ENCODE measurements at places on chromosomes 7 and 10.

GRCh38 chr10:51397695-51398094, 301.7 kb downstream of the CSTF2T start:
- no peak for DNase-seq

GRCh38 chr10:54585572-54585971, 215.5 kb downstream of the PCDH15 start:
- no peak for DNase-seq

DNA sequence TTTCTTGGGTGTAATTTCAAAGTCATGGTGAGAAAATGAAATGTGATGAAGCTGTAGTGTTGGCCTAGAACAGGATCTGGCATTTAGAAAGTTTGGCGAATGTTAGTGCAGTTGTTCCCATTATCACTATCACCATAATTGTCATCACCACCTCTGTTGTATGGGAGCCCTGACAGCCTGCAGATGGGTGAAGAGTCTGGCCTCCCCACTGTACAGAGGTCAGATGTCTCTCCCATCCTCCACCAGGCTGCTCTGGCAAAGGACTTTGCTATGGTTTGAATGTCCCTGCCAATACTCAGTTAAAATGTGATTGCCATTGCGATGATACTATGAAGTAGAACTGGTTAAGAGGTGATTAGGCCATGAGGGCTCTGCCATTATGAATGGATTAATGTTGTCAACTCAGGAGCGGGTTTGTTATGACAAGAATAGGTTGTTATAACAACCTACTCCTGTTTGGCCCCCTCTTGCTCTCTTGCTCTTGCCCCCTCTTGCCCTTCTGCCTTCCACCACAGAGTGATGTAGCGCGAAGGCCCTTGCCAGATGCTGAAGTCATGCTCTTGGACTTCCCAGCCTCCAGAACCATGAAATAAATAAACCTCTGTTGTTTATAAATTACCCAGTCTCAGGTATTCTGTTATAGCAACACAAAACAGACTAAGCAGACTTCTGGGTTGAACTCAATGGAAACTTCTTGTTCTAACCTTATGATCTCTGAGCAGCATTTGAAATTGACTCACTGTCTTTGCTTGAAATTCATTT, 90.0 kb downstream of the GRK5 start:
- no peak for DNase-seq

- DNase-seq = no peak
These were observed 22.1 kb upstream of the GLCCI1 start for GRCh38 chr7:7946486-7946885.

DNA sequence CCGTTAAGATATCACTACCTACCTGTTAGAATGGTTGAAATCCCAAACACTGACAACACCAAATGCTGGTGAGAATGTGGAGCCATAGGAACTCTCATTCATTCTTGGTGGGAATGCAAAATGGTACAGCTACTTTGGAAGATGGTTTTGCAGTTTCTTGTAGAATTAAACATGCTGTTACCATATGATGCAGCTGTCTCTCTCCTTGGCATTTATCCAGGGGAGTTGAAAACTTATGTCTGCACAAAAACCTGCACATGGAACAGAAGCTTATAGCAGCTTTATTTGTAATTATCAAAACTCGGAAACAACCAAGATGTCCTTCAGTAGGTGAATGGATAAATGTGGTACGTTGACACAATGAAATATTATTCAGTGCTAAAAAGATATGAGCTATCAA, 199.5 kb downstream of the BICC1 start:
- no peak for DNase-seq

DNA sequence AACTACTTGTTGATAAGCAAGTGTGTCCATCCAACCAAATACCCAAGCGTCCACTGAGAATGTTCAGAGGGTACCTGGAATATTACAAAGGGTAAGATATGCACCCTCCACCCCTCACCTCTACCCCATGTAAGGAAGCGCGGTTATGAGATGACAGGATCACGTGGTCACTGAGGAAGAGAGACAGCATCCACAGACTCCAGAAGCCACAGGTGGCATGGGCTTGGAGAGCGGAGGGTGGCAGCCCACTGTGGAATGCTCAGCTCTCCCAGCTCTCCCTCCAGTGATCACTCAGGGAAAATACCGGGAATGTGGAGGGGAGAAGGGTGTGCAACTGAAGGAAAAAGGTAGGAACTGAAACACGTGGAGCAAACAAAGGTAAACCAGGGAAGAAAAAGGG, 25.7 kb downstream of the SFMBT2 start:
- DNase-seq = no peak

- DNase-seq = no peak
These were observed 2.6 kb downstream of the MEST start for GRCh38 chr7:130494431-130494858.

DNA sequence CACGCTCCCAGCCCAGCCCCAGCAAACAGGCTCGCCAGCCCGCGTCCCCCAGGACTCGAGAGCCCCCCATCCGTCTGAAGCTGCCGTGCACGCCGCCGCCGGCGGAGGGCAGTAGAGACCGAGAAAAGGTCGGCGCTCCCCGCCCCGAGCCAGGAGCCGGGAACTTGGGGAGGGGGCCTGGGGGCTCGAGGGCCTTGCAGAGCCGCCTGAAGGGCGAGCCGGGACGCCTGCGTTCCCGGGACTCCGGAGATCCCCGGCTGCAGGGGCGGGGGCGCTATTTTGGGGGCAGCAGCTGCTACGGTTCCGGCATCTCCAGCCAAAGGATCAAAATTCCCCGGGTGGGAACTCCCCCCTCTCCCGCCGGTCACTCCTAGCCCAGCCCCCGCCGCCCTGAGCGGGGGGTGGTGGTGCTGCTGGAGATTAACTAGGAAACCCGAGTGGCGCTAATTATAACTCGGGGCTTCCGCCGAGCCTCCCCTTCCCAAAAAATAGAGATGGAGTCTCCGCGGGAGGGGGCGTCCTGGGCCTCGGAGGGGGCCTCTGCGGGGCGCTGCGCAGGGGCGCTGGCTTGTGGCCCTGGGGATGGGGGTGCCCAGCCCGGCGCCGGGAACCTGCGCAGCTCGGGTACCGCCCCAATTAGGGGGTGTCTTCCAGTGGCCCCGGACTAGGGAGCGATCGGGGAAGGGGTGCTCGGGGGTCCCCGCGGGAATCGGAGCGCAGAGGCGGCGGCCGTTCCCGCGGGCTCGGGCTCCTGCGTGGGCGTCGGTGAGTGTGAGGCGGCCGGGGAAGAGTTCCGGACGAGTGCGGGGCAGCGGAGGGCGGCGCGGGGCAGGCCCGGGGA, 608 bp downstream of the ACHE start:
- DNase-seq = peak; percentile 44

- no peak for DNase-seq
These were observed 445.1 kb downstream of the PLXNA4 start for GRCh38 chr7:132131196-132131595.

Data from activated CD4-positive, alpha-beta T cell treated with anti-CD3 and anti-CD28 coated beads for 4 hours (primary cell).